ENCODE measurements at places on chromosomes 12 and 14.

DNA sequence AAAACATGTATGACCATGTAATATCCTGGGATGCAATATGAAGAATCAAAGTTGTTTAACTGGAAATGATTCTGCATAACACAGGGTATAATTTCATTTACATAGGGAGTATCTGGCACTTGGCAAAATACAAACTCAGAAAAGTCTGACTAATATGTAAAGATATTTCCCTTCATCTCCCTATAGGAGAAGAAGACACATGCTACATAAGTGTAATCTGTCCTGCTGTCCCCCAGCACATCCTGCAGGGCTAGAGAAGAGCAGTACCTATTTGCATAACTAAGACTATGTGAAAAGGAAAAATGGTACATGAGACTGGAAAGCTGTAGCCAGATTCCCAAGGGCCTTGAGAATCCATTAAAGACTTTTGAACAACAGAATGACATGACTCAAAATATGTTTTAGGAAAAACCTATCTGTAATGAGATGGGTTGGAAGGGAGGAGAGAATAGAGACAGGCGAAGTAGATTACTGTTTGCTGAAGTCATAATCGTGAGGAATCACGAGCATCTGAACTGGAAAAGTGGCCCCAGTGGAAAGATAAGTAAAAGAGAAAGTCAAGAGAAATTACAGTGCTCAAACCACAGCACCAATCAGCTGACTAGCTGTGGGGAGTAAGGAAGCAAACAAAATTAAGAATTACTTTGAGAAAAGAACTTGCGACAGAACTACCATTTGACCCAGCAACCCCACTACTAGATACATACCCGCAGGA lies 155.1 kb upstream of the HMGA2 start:
- no peak for DNase-seq

DNA sequence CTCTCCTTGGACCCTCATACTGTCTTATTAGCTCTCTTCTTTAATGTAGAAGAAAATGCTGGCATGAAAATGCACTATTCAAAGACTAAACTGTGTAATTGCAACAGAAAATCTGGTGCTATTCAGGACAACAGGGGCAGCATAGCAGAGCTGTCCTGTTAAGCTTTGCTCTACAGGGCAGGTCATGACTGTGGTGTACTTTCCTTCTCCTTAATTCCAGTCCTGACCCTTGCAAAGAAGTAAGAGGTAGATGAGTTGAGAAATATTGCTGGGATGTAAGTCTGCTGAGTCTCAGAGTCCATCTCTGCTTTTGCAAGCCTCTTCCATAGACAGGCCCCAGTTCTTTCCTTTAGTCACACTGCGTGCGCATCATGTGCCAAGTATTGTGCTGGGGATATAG lies 52.6 kb upstream of the STK38L start:
- no peak for DNase-seq

GRCh38 chr14:101738703-101739320 lies 22.7 kb upstream of the PPP2R5C start:
- no peak for DNase-seq

DNA sequence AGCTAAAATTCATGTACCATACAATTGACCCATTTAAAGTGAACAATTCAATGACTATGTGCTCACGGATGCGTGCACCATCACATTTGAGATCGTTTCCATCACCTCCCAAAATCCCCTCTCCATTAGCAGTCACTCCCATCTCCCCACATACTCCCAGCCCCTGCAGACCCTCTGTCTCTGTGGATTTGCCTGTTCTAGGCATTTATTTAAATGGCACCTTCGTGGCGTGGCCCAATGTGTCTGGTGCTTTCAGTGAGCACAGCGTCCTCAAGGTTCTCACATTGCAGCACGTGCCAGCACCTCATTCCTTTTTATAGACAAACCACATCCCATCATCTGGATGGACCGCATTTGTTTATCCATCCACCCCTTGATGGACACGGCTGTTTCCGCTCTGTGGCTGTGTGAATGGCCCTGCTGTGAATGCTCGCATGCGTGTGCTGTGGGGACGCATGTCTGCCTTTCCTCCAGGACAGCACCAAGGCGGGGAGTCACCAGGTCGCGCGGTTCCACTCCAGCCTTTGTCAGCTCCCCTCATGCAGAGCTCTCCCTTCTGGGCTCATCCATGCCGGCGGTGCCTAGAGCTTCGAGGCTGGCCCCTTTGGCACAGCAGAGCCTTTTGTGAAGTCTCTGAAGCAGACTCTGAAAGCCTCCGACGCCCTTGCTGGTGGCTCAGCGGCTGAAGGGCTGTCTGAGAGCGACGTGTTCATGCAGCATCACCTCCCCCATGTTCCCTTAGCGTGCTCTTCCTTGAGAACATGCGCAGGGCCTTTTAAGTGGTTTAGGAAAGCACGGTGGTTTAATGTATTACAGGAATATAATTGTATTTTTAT lies 184.4 kb downstream of the KIF26A start:
- DNase-seq: no peak

GRCh38 chr14:63438065-63438757 lies 105.0 kb downstream of the PPP2R5E start:
- peak; percentile 37 for DNase-seq

DNA sequence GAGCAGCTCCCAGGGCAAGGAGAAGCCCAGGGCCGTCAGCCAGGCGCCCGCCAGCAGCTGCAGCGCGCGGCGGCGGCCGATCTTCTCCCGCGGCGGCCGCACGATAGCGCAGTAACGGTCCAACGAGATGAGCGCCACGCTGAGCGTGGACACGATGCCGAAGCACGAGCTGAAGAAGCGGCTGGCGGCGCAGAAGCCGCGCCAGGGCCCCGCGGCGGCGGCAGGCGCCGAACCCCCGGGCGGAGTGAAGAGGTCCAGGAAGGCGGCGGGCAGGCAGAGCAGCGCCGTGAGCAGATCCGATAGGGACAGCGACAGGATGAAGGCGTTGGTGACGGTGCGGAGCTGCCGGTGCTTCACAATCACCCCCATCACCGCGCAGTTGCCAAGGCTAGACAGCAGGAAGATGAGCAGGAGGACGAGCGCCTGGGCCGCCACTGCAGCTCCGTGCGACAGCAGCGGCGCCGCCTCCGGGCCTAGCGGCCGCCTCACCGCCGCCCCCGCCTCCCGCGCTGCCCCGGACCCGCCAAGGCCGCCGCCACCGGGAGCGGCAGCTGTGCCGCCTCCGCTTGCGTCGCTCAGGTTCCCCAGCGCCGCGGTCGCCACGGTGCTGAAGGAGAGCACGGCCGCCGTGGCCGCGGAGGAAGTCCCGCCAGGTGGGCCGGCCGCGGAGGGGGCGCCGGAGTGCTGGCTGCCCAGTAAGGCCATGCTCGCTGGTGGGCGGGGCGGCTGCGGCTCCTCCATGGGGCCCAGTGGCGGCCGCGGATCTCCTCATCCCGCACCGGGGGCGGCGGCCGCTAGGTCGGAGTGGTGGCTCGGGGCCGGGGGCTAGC lies 479 bp downstream of the GPR135 start:
- peak; percentile 39 for DNase-seq

DNA sequence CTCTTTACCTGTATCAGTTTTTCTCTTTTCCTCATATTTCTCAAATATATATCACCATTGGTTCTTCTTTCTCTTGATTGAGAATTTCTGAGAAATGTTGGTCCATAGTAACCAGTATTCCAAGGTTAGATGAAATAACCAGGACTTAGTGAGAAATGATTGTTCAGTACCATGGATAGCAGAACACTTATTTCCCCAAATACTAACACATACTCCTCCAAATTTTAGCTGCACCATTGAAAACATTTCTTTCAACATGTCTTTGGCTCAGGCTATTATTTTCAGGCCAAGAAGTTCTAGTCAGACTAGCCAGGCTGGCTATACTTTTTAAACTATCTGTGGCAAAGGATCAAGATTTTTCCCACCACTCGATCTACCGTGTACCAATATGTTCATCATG lies 113.3 kb downstream of the PTPRO start:
- no peak for DNase-seq

DNA sequence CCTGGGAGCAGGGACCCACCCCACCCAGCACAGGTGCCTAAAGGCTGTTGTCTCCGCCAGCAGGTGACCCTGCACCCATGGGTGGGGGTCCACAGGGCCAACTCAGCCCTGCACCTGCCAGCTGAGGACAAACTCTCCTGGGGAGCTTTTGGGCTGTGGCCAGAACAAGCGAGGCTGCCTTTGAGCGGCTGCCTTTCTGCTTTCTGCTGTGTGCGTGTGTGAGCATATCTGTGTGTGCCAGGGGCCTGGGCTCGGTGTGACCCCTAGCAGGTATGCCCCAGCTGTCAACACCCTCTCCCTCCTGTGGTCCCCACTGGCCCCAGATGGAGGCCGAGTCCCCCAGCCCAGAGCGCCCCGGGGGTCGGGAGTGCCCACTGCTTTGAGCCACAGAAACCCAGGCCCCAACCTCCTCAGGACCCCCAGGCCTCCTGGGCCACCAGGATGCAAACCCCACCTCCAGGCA lies 25.9 kb upstream of the GPR132 start:
- no peak for DNase-seq

GRCh38 chr14:103185051-103186029 lies 62.1 kb downstream of the TNFAIP2 start:
- peak; percentile 7 for DNase-seq

DNA sequence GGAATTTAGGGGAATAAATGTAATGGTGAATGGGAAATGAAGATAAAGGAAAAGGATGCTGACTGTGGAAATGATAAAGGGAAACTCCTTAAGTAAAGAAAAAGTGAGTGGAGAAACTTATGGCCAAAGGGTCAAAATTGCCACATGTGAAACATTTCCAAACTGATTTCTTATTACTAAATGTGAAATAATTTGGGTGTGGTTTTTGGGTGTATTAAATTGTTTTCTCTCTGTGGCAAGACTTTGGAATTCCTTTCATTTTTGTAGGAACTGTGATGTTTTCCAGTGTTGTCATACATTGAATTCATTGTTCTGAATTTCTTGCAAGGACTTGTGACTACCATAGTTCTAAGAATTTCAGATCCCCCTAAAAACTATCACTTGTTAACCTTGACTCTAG lies 1891.5 kb upstream of the SEL1L start:
- no peak for DNase-seq

- DNase-seq: no peak
These were observed 26.0 kb upstream of the ATP2A2 start for GRCh38 chr12:110254971-110255540.

DNA sequence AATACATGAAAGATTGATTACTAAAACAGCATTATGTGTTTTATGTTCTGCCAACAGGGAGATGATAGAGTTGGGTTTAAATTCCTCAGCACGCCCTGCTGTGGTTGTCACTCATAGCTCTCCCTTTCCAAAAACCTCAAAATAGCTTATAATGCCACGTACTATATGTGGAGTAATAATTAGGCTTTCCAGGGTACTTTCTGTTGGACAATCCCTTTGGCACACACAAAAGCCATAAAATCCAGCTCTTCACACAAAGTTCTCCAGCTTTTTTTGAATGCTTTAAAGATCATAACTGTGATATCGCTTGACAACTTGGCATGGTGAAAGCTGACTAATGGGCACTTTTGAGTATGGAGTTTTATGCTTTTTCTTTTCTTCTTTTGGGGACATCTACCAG lies 145.3 kb upstream of the DCN start:
- DNase-seq: no peak

DNA sequence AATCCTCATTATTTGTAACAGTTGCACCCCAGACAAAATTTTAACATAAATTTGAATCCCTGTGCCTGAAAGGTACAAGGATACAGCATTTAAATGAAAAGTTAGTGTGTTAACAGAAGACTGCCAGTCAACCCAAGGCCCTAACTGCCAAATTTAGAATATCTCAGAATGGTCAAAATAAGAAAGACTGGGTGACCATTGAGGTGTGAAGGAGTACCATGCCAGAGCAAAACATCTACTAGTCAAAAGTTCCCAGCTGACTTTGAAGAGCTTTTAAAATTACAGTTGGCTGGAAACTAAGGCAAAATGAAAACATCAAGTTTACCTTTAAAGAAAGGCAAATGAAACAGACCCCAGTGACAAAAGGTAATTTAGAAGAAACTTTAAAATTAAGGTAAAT lies 18.4 kb downstream of the SAV1 start:
- no peak for DNase-seq

GRCh38 chr14:104066719-104067295 lies 18.7 kb upstream of the ASPG start:
- DNase-seq: no peak

GRCh38 chr12:119319638-119320037 lies 14.9 kb upstream of the CCDC60 start:
- DNase-seq: no peak

DNA sequence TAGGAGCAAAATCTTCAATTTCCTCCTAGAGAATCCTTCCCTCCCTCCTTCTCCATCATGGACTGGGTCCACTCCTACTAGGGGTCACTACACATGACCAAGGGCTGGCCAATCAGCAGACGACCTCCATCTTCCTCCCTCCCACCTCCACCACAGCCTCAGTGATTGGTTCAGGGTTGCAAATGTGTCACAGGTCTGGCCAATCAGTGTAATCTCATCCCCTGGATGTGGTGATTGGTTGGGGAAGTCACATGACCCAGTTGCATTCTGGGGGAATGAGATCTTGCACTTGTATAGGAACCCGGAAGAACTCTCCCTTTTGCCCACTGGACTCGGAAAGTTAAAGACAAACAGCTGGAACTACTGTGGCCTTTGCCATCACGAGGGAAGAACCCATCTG lies 169.2 kb downstream of the PIWIL1 start:
- DNase-seq: no peak

- no peak for DNase-seq
These were observed 194.1 kb upstream of the RASSF8 start for GRCh38 chr12:25764409-25764808.

DNA sequence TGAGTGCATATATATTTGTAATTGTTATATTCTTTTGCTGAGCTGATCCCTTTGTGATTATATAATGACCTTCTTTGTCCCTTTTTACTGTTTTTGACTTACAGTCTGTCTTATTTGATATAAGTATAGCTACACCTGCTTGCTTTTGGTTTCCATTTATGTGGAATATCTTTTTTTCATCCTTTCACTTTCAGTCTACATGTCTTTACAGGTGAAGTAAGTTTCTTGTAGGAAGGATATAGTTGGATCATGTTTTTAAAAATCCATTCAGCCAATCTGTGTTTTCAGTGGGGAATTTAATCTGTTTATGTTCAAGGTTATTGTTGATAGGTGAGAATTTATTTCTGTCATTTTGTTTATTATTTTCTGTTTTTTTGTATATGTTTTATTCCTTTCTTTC lies 12.1 kb downstream of the GZMH start:
- DNase-seq: no peak
